Right lobe of liver (tissue), 6 donors: ENCODE measurements at places on chromosomes 12 and 14. TPM values are rescaled to one million over a fixed set of nuclear protein-coding genes. Genes with fewer than 3 reads are reported as not detected.
A peak's percentile ranks its signal among the peaks of the same experiment; 100 is the strongest.

The PRH1 gene
- total RNA-seq, result 6.9 TPM

The PEBP1 gene
- 719 TPM for total RNA-seq

The TAS2R10 gene
- total RNA-seq, result not detected

The PMCH gene
- total RNA-seq, result not detected

The FAM222A gene
- total RNA-seq, result 0.34 TPM

The TESPA1 gene
- not detected for total RNA-seq

The CDH24 gene
- 0.53 TPM for total RNA-seq

The ALDH2 gene
- total RNA-seq, result 328 TPM

The POTEM gene
- total RNA-seq, result not detected

The IFNG-AS1 gene
- total RNA-seq, result 0.24 TPM

The SLC17A8 gene
- total RNA-seq, result 0.51 TPM

The APPL2 gene
- total RNA-seq, result 16.8 TPM

- peak; percentile 52 for DNase-seq
- no peaks in the 10 kb centered on the region for H3K4me1 ChIP-seq
- H3K4me3 ChIP-seq, result peak overlapping the region; percentile 54
- H3K36me3 ChIP-seq, result no peaks in the 10 kb centered on the region
Observed at GRCh38 chr12:104456950-104457745, 400 bp downstream of the CHST11 start.

DNA sequence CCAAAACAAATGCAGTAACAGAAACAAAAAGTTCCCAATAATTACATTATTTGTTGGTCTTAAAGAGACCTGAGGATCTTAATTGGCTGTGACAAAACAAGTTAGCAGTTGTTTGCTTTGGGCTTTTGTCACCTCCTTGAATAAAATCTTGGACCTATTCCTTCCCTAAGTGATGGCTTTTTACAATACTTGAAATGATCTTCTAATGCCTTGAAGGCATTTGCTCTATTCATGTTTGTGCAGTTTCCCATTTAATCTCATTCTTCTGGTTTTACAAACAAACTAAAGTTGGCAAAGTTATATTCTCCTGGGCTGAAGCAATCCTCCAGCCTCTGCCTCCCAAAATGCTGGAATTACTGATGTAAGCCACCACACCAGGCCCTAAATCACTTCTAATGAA is 98.8 kb downstream of the OSBPL8 start:
- H3K36me3 ChIP-seq, result no peaks in the 10 kb centered on the region
- DNase-seq, result no peak
- H3K27me3 ChIP-seq, result no peaks in the 10 kb centered on the region

- no peaks in the 10 kb centered on the region for H3K36me3 ChIP-seq
- no peak overlapping the region for H3K27ac ChIP-seq
- H3K27me3 ChIP-seq, result no peaks in the 10 kb centered on the region
- H3K4me1 ChIP-seq, result no peaks in the 10 kb centered on the region
Observed at GRCh38 chr12:50043854-50044253, 13.5 kb upstream of the ASIC1 start.

DNA sequence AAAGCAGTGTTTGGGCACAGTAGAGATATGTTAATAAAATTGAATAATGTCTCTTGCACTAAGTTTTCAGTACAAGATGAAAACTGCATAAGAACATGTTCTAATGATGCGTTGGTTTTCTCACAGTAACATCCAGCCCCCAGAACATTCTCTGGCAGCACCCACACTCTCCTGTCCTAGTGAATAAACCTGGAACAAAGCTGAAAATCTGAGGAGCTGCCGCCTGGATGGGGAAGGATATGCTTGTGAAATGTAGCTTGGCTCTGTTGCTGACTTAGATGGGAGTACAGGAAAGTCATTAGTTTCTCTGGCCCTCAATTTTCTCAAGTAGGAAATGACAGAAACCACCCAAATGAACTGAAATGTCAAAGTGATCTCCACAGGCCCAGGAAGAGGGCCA is 323.8 kb downstream of the APAF1 start:
- H3K4me3 ChIP-seq, result no peak overlapping the region
- no peaks in the 10 kb centered on the region for H3K4me1 ChIP-seq
- no peaks in the 10 kb centered on the region for H3K36me3 ChIP-seq
- no peaks in the 10 kb centered on the region for H3K27me3 ChIP-seq
- DNase-seq, result no peak

DNA sequence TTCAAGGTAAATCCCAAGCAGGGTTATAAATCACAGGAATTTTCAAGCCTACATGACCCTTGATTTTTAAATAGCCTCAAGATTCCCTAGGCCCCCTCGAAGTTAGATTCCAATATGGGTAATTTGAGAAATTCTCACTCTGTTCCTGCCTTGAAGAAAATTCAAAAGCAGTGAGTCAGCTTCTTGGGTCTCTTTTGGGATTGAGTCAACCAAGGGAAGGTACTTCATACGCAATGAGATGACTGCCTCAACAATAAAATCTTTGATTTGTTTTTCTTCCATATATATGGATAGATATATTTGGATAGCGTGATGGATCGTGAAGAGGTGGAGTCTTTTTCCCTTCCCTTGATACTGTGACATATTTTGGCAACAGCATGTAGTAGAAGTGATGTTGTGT is 180.4 kb upstream of the ATP2B1 start:
- no peak overlapping the region for H3K4me3 ChIP-seq
- H3K27ac ChIP-seq, result no peak overlapping the region
- no peak for DNase-seq
- H3K36me3 ChIP-seq, result no peaks in the 10 kb centered on the region
- no peaks in the 10 kb centered on the region for H3K27me3 ChIP-seq

DNA sequence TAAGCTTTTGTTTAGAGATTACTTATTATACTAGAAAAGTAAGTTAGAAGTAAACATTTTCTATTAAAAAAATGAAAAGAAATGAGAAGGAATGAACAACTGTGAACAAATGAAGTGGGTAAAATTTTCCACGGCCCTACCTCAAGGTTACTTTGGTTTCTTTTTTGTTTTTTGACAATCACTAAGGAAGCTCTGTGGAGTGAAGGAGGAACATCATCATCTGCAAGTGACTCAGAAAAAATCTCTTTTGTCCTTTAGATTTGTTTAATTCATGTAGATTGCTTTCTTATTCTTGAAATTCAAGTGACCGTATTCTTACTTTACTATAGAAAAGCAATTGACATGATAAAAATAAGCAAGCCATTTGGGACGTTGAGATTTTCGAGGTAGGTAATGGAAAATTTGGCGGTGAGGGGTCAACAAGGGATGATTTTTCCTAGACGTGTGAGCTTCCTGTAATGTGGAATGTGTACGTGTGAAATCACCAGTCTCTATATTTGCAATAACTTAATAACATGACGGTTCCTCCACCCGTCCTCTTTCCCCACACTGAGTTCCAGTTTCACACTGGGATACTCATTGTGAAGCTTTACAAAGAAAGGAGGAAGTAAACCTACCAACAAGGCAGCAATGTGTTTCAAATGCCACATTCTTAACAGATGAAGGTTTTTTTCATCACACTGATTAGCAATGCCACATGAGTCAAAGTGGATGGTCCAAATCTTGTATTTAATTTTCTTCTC is 62.3 kb upstream of the EGLN3 start:
- H3K36me3 ChIP-seq, result no peaks in the 10 kb centered on the region
- no peak overlapping the region for H3K4me3 ChIP-seq
- H3K27me3 ChIP-seq, result no peaks in the 10 kb centered on the region
- H3K4me1 ChIP-seq, result no peaks in the 10 kb centered on the region
- DNase-seq, result no peak

- no peaks in the 10 kb centered on the region for H3K27me3 ChIP-seq
- H3K4me3 ChIP-seq, result no peak overlapping the region
- H3K36me3 ChIP-seq, result no peaks in the 10 kb centered on the region
- H3K4me1 ChIP-seq, result no peaks in the 10 kb centered on the region
Observed at GRCh38 chr12:104910196-104910840, 47.8 kb downstream of the SLC41A2 start.

DNA sequence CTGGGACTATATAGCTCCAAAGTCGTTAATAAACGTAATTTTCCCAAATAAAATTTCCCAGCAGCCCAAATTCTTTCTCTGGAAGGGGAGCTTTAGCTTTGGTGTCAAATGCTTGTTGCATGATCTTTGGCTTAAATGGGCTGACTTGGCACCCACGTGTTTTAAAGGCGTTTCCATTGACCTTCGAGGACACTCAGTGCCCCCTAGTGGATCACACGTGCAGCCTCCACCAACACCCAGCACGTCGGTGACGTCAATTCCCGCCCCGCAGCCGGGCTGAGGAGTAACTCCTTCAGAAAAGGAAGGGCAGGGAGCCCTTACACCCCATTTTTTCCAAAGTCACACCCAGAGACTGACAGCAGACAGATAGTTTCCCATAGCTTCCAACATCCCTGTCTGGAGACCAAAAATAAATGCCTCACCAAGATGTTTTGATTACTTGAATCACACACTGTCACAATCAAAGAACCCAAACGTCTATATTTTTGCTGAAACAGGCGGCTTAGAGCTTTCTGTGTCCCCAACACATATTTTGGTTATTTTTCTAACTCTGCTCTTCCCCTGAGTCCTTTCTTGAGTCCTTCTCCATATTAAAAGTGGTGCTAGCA is 707.9 kb downstream of the AACS start:
- DNase-seq, result peak; percentile 22
- H3K4me3 ChIP-seq, result no peak overlapping the region
- H3K27ac ChIP-seq, result no peak overlapping the region
- H3K4me1 ChIP-seq, result no peaks in the 10 kb centered on the region
- H3K36me3 ChIP-seq, result no peaks in the 10 kb centered on the region

- H3K4me1 ChIP-seq, result no peaks in the 10 kb centered on the region
- H3K27ac ChIP-seq, result peak overlapping the region; percentile 29
- no peaks in the 10 kb centered on the region for H3K27me3 ChIP-seq
- no peak for DNase-seq
- H3K36me3 ChIP-seq, result no peaks in the 10 kb centered on the region
Observed at GRCh38 chr12:93766796-93767523, 89.8 kb downstream of the CRADD start.

GRCh38 chr12:83224012-83224411 is 537.3 kb downstream of the TMTC2 start:
- H3K27me3 ChIP-seq, result no peaks in the 10 kb centered on the region
- H3K36me3 ChIP-seq, result no peaks in the 10 kb centered on the region
- H3K27ac ChIP-seq, result no peak overlapping the region
- no peaks in the 10 kb centered on the region for H3K4me1 ChIP-seq

- no peak overlapping the region for H3K4me3 ChIP-seq
- no peaks in the 10 kb centered on the region for H3K36me3 ChIP-seq
- no peaks in the 10 kb centered on the region for H3K4me1 ChIP-seq
- no peak overlapping the region for H3K27ac ChIP-seq
- DNase-seq, result peak; percentile 46
Observed at GRCh38 chr12:69688471-69689427, 10.4 kb downstream of the BEST3 start.

GRCh38 chr12:57552835-57553313 is 3.0 kb downstream of the KIF5A start:
- H3K36me3 ChIP-seq, result no peaks in the 10 kb centered on the region
- H3K27me3 ChIP-seq, result peaks cover 13% of the 10 kb centered on the region
- H3K27ac ChIP-seq, result no peak overlapping the region
- H3K4me3 ChIP-seq, result no peak overlapping the region

GRCh38 chr14:24613747-24614146 is 4.3 kb upstream of the GZMH start:
- H3K4me3 ChIP-seq, result no peak overlapping the region
- no peak overlapping the region for H3K27ac ChIP-seq
- H3K4me1 ChIP-seq, result no peaks in the 10 kb centered on the region

GRCh38 chr14:76055330-76055729 is 69.8 kb downstream of the IFT43 start:
- no peaks in the 10 kb centered on the region for H3K36me3 ChIP-seq
- H3K27me3 ChIP-seq, result no peaks in the 10 kb centered on the region
- no peak for DNase-seq
- no peak overlapping the region for H3K4me3 ChIP-seq
- H3K4me1 ChIP-seq, result no peaks in the 10 kb centered on the region
- no peak overlapping the region for H3K27ac ChIP-seq

DNA sequence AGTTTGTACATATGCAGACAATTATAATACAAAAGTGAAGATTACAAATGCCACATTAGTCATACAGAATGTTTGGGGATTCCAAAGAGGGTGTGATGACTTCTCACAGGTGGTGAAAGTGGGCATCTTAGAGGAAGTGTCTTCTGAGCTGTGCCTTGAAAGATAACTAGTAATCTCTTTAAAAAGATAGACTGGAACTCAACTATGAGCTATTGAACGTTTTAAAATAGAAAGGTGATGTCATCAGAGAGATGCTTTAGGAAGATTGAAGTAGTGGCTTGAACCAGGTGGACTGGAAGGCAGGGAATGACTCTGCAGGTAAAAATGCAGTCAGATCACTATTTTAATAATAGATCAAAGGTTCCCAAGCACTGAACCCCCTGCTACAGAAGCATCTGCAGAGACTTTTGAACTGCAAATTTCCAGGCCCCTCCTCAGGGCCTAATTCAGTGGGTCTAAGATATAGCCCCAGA is 50.3 kb downstream of the SYT1 start:
- H3K27me3 ChIP-seq, result no peaks in the 10 kb centered on the region
- H3K4me1 ChIP-seq, result no peaks in the 10 kb centered on the region
- no peak overlapping the region for H3K27ac ChIP-seq
- H3K4me3 ChIP-seq, result no peak overlapping the region
- no peaks in the 10 kb centered on the region for H3K36me3 ChIP-seq
- no peak for DNase-seq

DNA sequence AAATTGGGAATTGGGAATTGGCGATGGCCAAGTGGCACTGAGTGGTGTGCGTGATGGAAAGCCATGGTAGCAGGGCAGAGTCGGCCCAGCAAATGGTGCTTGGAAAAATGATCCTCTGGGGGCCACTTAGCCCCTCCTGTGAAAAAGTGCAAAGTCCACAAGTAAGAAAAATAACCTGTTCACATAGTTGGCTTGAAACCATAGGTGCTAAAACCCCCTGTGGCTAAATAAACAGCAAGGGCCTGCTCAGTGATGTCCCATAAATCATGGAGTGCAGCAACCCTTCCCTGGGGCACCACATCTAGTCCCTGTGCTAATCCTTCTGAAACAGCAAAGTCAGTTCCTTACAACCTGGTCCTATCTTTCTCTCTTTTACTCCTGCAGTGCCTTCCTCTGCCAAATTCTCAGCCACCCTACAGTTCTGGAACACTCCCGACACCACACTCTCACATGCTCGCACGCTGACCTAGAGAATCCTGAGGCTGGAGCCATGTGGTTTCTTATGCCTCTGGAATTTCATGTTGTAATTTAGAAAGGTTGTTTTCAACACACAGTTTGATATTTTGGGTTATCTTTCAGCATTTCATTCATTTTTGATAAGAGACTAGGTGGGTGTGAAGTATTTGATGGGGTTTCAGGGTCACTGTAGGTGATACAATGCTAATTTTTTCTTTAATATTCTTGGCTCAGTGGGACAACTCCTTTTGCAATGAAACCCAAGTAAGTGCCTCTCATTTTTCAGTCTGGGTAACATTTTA is 123.6 kb downstream of the SMOC1 start:
- H3K36me3 ChIP-seq, result no peaks in the 10 kb centered on the region
- H3K27ac ChIP-seq, result no peak overlapping the region
- no peak for DNase-seq
- no peaks in the 10 kb centered on the region for H3K4me1 ChIP-seq
- no peaks in the 10 kb centered on the region for H3K27me3 ChIP-seq

- no peaks in the 10 kb centered on the region for H3K36me3 ChIP-seq
- no peak overlapping the region for H3K27ac ChIP-seq
- H3K27me3 ChIP-seq, result no peaks in the 10 kb centered on the region
- DNase-seq, result no peak
Observed at GRCh38 chr12:99386907-99387306, 260.6 kb upstream of the GARIN6 start.

- H3K27ac ChIP-seq, result peak overlapping the region; percentile 54
- peaks cover 52% of the 10 kb centered on the region for H3K36me3 ChIP-seq
- DNase-seq, result no peak
- peaks cover 30% of the 10 kb centered on the region for H3K4me1 ChIP-seq
- H3K4me3 ChIP-seq, result no peak overlapping the region
Observed at GRCh38 chr14:50926851-50927386, 17.4 kb downstream of the PYGL start.
